Bronchial smooth muscle cell (primary cell): ENCODE measurements at places on chromosomes 5 and 9. TPM values are rescaled to one million over a fixed set of nuclear protein-coding genes. Genes with fewer than 3 reads are reported as not detected.

Gene SLC27A6
- total RNA-seq, result not detected in 2 replicates

Gene TAS2R1
- total RNA-seq, result not detected in 2 replicates

Gene C8G
- 0.32 and 0.69 TPM in 2 replicates for total RNA-seq

Gene SPINK13
- not detected in 2 replicates for total RNA-seq

Gene ENTPD2
- under 0.01 TPM in 1 of 2 replicates, not detected in the other for total RNA-seq

Gene POU5F2
- 0.43 and 0.63 TPM in 2 replicates for total RNA-seq

Gene FAM221B
- total RNA-seq, result not detected in 2 replicates

Gene SH3RF2
- 0.09 and 0.79 TPM in 2 replicates for total RNA-seq

Gene STPG3
- total RNA-seq, result 0.16 TPM in 1 of 2 replicates, not detected in the other

Gene PCDHGC5
- total RNA-seq, result 3.5 and 4.4 TPM in 2 replicates

Gene RABL6
- total RNA-seq, result 54.9 and 57.4 TPM in 2 replicates

Gene SLC25A51
- total RNA-seq, result 49.0 and 58.1 TPM in 2 replicates

Gene CCDC152
- total RNA-seq, result 0.09 and 2.2 TPM in 2 replicates

Gene CCNJL
- under 0.01 and 0.09 TPM in 2 replicates for total RNA-seq

Gene SEMA4D
- under 0.01 and 0.09 TPM in 2 replicates for total RNA-seq

Gene ATOX1
- total RNA-seq, result 85.0 and 99.2 TPM in 2 replicates

Gene RLN2
- total RNA-seq, result not detected in 2 replicates

Gene SLC36A3
- total RNA-seq, result not detected in 2 replicates

Gene HSPB3
- total RNA-seq, result not detected in 2 replicates

Gene IL9
- not detected in 2 replicates for total RNA-seq

Gene GNA14
- total RNA-seq, result 0.09 and 0.16 TPM in 2 replicates

Gene LRRC19
- total RNA-seq, result not detected in 2 replicates

Gene TEK
- 0.43 and 15.6 TPM in 2 replicates for total RNA-seq

Gene BTNL3
- not detected in 2 replicates for total RNA-seq

Gene MEIKIN
- not detected in 2 replicates for total RNA-seq

Gene DBH
- not detected in 2 replicates for total RNA-seq

Gene PCDHB16
- 0.16 and 2.1 TPM in 2 replicates for total RNA-seq

Gene CA9
- 0.86 and 1.7 TPM in 2 replicates for total RNA-seq

Gene SRD5A1
- total RNA-seq, result 13.6 and 26.8 TPM in 2 replicates

Gene RNF183
- not detected in 2 replicates for total RNA-seq

Gene NMUR2
- not detected in 2 replicates for total RNA-seq

Gene ADRB2
- under 0.01 and 0.32 TPM in 2 replicates for total RNA-seq
